ENCODE measurements at places on chromosomes 7 and 10.

DNA sequence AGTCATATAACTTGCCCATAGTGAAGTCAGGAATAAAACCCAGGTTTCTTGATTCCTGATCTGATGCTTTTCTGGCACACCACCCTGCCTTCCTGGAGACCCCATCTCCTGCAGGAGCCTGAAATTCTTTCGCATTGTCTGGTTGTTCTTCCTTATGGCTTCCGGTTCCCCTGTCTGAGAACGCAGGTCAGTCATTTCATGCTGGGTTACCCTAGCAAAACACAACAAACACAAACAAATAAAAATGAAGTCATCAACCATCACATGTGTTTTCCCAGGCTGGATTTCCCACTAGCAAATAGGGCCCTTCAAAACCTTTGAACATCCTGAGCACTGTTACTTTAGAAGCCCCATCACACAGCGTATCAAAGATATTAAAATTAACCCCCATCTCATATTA is 569.6 kb downstream of the LRMDA start:
- DNase-seq = no peak

DNA sequence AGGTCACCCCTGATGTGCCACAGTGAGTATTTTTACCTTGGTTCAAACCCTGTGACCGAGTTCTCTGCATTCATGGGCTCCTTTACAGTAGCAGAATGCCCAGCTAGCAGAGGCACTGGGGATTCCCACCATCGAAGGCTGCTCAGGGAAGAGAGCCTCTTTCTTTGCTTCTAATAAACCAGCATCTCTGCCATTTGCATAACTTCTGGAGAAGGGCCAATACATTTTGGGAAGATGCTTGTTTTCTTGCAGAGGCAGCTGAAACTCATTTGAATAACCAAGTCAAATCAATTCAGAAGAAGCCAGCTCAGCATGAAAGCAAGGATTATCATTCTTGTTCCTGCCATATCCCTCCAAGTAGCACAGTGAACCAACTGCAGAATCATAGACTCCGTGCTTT is 82.9 kb upstream of the WDR11 start:
- DNase-seq = no peak

- no peak for DNase-seq
These were observed 199.9 kb upstream of the ZMIZ1 start for GRCh38 chr10:78868861-78869260.

DNA sequence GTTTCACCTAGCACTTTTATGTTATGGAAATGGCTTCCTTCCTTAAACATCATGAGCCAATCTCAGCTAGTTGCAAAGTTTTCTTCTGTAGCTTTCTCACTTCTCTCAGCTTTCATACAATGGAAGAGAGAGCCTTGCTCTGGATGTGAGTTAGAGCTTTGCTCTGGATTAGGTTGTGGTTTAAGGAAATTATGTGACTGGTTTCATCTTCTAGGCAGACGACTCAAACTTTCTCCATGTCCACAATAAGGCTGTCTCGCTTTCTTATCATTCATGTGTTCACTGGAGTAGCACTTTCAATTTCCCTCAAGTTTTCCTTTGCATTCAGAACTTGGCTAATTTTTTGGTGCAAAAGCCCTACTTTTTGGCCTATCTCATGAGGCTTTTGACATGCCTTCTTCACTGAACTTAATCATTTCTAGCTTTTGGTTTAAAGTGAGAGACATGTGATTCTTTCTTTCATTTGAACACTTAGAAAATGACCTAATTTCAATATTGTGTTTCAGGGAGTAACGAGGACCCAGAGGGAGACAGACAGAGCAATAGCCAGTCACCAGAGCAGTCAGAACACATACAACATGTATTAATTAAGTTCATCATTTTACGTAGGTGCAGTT is 49.8 kb downstream of the CNOT4 start:
- no peak for DNase-seq

DNA sequence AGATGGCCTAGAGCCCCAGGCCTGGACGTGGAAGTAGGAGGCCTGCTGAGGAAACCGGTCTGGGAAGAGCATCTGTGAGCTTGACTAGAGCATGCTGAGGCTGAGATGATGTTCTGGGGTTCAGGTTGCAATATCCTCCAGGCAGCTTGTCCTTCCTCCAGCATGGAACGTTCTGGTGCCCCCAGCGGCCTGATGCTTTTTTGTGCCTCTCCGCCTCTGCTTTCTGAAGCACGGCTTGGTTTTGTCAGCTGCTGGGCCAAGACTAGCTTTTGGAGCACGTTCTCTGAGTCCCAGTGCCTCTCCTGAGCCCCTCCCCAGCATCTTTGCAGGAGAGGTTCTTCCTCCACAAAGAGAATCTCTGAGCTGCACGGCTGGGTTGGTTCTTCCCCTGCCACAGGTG is 682.0 kb upstream of the FOXK1 start:
- DNase-seq = no peak

DNA sequence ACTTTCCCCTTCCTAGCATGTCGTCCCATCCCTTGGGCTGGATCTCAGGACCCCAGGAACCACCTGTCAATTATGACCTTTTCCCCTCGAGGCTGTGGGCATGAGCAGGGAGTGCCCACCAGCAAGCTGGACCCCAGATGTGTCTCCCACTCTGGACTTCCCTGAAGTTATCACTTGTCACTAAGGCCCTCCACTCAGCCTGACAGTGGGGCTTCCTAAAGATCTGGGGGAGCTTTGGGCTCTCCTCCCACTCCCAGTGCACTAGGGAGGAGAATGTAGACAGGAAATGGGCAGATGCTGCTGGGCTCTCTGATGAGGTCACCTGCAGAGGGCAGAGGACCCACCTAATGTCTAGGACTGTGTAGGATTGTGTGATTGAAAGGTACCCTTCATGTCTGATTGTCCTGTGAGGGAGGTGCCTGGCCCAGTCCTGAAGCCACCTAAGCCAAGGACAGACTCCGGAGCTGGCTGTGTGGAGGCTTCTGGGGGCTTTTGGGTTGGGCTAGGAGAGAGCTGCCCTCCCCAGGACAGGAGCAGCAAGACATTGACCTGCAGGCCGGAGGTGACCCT is 18.7 kb downstream of the MYO1G start:
- no peak for DNase-seq

DNA sequence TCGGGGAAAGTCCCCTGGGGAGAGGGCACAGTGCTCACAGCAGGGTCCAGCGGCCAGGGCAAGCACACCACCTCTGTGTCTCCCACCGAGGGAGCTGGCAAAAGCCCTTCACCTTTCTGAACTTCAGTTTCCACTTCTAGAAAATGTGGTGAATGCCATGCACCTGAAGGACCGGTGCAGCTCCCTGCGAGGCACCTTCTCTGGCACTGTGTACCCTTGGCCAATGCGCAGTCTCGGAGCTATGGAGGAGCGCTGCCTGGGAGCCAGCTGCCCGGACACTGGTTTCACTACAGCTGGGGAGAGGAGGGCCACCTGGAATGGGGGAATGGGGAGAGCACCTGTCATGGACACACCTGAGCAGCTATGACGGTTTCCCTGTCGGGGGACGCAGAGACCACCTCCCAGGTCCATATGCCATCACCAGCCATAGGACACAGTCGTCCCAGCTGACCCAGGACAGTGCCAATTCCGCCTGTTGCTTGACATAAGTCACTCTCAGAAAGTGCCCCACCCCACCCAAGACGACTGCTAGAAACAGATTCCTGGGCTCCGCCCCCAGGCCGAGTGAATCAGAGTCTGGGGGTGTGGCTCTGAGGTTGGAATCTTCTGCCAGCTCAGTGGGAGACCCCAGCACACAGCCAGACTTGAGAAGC is 16.8 kb downstream of the RASGEF1A start:
- no peak for DNase-seq

DNA sequence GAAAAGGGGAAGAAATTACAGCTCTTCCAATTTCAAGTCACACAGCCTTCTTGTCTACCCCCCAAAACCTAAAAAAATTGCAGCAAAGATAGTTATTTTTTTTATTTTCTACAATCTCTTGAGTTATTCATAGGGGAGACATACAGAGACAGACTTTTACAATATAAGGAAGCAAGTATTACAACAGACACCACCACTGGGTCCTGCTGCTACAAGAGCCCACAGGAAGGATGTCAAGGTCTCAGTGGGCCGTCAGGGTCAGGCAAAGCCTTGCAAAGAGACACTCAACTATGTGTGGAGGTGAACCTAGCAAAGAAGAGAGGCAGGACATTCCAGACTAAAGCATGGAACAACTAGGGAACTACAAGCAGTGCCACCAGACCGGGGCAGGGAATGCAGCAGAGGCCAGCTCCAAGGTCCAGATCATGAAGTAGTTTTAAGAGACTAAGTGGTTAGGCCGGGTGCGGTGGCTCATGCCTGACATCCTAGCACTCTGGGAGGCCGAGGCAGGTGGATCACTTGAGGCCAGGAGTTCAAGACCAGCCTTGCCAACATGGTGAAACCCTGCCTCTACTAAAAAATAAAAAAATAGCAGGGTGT is 28.2 kb upstream of the ZCCHC24 start:
- no peak for DNase-seq

DNA sequence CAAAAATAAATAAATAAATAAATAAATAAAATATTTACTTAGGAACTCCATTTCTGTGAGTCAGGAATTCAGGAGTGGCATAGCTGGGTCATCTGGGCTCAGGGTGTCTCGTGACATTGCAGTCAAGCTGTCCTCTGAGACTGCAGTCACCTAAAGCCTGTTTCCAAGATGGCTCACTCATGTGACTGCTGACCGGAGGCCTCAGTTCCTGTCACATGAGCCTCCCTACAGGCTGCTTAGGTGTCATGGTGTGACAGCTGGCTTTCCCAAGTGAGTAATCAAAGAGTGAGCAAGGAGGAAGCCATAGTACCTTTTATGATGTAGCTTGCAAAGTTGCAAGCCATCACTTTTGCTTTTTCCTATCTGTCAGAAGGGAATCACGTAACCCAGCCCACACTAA is 128.6 kb upstream of the KCTD7 start:
- DNase-seq = no peak

DNA sequence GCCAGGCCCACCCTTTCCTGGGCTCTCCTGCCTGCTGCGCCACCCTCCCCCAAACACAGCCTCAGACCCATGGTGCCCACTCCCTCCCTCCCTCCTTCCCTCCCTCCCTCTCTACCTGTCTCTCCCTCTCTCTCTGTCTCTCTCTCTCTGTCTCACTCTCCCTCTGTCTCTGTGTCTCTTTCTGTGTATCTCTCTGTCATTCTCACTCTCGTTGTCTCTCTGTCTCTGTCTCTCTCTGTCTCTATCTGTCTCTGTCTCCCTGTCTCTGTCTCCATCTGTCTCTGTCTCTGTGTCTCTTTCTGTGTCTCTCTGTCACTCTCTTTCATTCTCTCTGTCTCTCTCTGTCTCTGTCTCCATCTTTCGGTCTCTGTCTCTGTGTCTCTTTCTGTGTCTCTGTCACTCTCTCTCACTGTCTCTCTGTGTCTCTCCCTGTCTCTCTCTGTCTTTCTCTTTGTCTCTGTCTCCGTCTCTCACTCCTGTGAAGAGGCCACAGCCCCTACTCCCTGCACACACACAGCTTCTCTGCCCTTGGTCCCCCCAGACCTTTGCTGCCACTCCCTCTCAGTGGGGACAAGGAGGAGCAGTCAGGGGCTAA is 51.5 kb downstream of the CALML3 start:
- no peak for DNase-seq

DNA sequence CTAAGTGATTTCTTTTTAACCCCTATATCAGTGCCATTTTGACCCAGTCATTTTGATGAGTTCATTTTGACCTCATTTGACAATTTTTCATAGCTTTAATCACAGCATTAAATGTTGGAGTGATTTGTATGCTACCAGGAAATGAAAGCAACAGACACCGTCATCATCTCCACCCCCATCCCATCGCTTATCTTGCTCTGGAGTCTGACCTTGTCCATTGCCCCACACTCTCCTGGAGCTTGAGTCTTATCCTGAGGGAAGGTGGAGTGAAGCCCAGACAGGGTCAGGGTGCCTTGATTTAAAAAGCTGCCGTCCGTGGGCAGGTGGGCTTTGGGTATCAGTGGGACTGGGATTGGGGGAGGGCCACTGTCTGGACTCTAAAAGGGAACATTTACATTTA is 94.7 kb upstream of the JCAD start:
- no peak for DNase-seq
